ENCODE measurements at places on chromosomes 7 and 10. TPM values are rescaled to one million over a fixed set of nuclear protein-coding genes. Genes with fewer than 3 reads are reported as not detected.

DNA sequence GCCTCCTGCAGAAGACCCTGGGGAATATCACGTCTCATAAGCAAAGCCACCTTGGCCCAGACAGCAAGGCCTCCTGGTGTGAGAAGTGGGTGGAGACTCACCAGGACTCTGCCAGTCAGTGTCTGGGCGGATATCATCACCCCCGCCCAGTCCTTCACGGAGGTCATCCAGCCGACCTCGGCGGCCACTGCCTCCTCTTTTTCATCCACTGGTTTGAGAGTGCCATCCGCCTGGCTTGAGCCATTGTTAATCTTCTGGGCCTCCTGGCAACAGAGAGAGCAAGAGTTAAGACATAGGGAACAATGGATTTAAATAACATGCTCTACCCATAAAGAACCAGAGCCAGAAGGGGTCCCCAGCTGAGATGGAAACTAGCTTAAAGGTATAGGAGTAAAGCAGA is 233.8 kb downstream of the KCNMA1 start:
- H3K4me3 ChIP-seq, result no peak overlapping the region
- no peaks in the 10 kb centered on the region for H3K27me3 ChIP-seq
- DNase-seq, result no peak
- peaks cover 17% of the 10 kb centered on the region for H3K4me1 ChIP-seq

DNA sequence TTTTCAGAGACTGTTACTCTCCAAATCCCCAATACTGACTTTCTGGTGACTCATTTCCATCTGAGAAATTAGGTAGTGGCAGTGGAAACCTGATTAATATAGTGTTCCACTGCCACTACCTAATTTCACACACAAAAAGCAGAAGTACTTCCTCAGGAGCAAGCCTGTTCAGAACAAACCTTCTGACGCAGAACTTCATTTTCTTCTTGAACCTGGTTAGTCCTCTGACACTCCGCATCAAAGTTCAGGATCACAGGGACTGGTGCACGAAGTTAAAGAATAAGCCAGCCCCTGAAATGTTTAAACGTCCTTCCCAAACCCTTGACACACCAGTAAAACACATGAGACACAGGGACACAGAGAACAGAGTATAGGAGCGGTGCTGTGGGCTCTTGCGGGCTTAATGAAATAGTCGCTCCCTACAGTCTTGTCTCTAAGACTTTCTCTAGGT is 4.4 kb downstream of the WDR91 start:
- no peak overlapping the region for H3K4me3 ChIP-seq
- DNase-seq, result no peak
- H3K4me1 ChIP-seq, result peaks cover 10% of the 10 kb centered on the region
- H3K27me3 ChIP-seq, result no peaks in the 10 kb centered on the region
- no peak overlapping the region for H3K27ac ChIP-seq

- H3K36me3 ChIP-seq, result no peaks in the 10 kb centered on the region
- no peak overlapping the region for H3K4me3 ChIP-seq
- H3K27me3 ChIP-seq, result no peaks in the 10 kb centered on the region
- H3K27ac ChIP-seq, result no peak overlapping the region
- no peak for DNase-seq
- no peaks in the 10 kb centered on the region for H3K4me1 ChIP-seq
Observed at GRCh38 chr7:65471587-65471986, 97.9 kb downstream of the ZNF92 start.

Gene SPDYE5
- total RNA-seq, result 0.11 TPM

GRCh38 chr10:129971381-129972144 is 7.5 kb upstream of the EBF3 start:
- H3K27me3 ChIP-seq, result peaks cover 79% of the 10 kb centered on the region
- H3K36me3 ChIP-seq, result no peaks in the 10 kb centered on the region
- peak; percentile 88 for DNase-seq
- H3K27ac ChIP-seq, result no peak overlapping the region

DNA sequence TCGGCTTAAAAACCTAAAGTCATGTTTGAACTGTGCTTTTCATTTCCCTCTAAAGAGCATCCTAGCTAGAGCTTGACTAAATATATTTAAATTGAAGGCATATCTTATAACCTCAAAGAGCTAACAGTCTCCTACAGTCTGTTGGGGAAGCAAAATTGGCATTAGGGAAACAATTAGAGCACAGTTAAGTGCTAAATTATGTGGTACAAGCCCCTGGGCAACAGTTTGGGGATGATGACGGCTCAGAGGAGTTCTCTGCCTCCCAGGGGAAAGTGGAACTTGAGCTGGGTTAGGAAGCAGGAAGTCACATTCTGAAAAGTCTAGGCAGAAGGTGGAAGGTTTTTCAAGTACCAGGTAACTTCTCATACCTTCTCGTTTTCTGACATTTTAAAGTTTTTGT is 18.6 kb upstream of the GOT1 start:
- H3K4me3 ChIP-seq, result no peak overlapping the region

Gene DNAJC2
- 22.5 TPM for total RNA-seq

- H3K4me1 ChIP-seq, result no peaks in the 10 kb centered on the region
- no peaks in the 10 kb centered on the region for H3K27me3 ChIP-seq
- DNase-seq, result no peak
- no peak overlapping the region for H3K27ac ChIP-seq
Observed at GRCh38 chr10:77801474-77802161, 124.9 kb downstream of the DLG5 start.

GRCh38 chr7:86012971-86013370 is 630.7 kb upstream of the GRM3 start:
- no peaks in the 10 kb centered on the region for H3K36me3 ChIP-seq
- no peak for DNase-seq
- no peaks in the 10 kb centered on the region for H3K4me1 ChIP-seq
- H3K27ac ChIP-seq, result no peak overlapping the region

DNA sequence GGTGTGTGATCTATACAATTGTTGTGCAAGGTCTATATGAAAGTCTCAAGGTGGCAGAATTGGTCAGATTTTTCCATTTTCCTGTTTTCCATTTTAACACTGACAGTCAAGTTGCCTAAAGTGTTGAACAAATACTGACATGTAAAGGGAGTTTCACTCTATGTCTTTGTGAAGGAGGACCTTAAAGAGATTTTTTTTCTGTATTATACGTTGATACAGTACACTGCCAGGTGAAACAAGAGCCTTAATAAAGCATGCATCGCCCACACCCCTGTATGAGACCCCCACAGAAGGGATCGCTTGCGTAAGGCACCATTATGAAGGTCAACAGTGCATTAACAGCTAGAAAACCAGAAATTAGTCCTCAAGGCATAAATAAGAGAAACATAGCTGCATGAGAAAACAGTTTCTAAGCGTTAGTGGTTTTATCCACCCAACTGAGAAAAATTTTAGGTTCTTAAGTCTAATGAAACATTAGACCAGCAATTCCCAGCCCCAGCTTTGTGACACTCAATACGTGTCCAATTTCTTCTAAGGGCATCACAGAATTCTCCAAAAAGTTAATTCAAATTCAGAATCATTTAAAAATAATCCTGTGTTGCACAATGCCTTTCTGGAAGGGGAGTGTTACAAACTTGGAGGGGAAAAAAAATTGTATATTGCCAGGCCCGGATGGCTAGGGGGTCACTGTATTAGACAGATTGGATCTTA is 6.9 kb downstream of the KLF6 start:
- peaks cover 36% of the 10 kb centered on the region for H3K36me3 ChIP-seq
- H3K27ac ChIP-seq, result peak overlapping the region; percentile 52
- no peak overlapping the region for H3K4me3 ChIP-seq

- DNase-seq, result no peak
- H3K4me3 ChIP-seq, result no peak overlapping the region
- no peaks in the 10 kb centered on the region for H3K4me1 ChIP-seq
- no peak overlapping the region for H3K27ac ChIP-seq
- no peaks in the 10 kb centered on the region for H3K27me3 ChIP-seq
Observed at GRCh38 chr7:123961771-123962170, 36.7 kb downstream of the SPAM1 start.

Gene ELOVL3
- total RNA-seq, result 0.50 TPM

DNA sequence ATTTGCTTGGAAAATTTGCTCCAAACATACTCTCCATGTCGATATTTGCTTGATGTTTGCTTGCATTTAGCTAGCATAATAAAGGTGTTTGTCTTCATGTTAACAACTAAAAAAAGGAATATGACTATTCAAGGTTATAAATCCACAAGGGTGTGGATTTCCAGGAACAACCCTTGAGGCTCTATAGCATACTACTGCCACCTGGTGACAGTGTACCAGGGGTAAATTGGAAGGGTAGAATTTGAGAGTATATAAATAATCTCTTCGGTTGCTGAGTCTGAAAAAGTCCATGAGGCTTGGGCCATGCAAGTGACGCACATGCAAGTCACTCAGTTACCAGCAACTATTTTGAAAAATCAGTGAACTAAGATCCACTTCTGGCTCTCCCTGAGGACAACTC is 68.4 kb downstream of the SLIT1 start:
- peaks cover 38% of the 10 kb centered on the region for H3K36me3 ChIP-seq
- peaks cover 30% of the 10 kb centered on the region for H3K4me1 ChIP-seq
- no peaks in the 10 kb centered on the region for H3K27me3 ChIP-seq
- H3K4me3 ChIP-seq, result no peak overlapping the region
- no peak for DNase-seq

DNA sequence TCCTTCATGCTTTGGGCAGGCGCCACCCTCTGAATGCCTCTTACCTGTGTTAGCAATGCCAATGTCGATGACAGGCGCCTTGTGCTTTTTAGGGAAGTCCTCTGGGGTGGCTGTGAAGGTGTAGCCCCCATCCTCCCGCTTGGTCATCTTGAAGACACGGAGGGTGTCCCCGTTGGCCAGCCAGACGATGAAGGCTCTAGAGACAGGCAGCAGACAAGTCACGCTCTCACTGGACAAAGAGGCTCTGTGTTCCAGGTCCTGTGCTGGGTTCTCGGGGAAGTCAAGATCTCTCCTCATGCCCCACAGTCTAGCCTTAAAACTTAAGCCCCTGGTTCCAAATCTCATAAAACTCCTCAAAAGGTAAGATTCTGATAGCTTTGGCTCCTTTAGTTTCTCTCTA is 5.1 kb downstream of the TBL2 start:
- H3K27ac ChIP-seq, result no peak overlapping the region
- H3K27me3 ChIP-seq, result no peaks in the 10 kb centered on the region
- peaks cover 15% of the 10 kb centered on the region for H3K4me1 ChIP-seq
- no peak for DNase-seq
- H3K4me3 ChIP-seq, result no peak overlapping the region

DNA sequence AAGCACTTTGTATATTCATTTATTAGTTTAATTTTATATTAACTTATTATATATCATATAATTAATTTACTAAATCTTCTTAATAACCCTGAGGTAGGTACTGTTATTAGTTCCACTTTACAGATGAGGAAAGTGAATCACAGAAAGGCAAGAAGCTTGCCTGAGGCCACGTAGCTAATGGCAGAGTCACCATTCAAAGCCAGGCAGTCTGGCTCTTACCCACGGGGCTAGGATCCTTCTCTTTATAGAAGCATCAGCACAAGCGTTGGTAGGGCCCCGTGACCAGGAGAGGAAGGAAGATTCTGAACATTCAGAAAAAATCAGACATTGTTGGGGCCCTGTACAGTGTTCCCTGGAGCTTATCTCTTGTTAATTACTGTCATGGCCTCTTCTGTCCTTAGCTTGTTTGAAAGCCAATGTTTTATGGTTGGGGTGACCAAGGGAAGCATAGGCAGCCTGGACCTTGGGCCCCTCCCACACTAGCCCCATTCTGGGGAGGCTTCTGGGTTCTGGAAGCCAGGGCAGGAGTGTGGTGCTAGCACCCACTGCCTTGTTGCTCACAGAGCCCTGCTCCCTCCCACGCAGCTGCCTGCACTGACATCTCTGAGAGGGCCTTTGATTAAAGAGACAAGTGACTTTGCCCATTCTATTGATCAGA is 31.1 kb upstream of the SLF2 start:
- no peaks in the 10 kb centered on the region for H3K27me3 ChIP-seq
- H3K4me3 ChIP-seq, result no peak overlapping the region
- DNase-seq, result no peak
- H3K4me1 ChIP-seq, result peaks cover 47% of the 10 kb centered on the region
- H3K27ac ChIP-seq, result peak overlapping the region; percentile 55
- no peaks in the 10 kb centered on the region for H3K36me3 ChIP-seq

GRCh38 chr10:91813251-91813650 is 15.0 kb downstream of the TNKS2 start:
- no peak overlapping the region for H3K4me3 ChIP-seq
- H3K4me1 ChIP-seq, result no peaks in the 10 kb centered on the region
- no peak for DNase-seq
- no peak overlapping the region for H3K27ac ChIP-seq

DNA sequence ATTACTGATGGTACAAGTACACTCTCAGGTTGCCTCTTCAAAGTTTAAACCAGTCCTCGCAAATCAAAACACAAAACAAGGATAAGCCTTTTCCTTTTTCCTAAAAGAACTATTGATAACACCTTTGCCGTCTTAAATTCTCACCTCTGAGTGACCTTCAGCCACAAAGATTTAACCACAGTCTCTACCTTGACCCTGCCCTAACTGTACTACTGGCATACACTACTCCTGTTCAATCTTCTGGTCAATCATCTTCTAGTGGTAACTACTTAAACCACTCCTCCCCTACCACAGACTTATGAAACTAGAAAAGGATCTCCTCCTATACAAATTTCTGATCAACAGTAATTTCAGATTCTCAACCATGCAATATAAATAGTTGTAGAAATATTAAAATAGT is 15.1 kb downstream of the UPF2 start:
- H3K4me1 ChIP-seq, result no peaks in the 10 kb centered on the region
- no peak overlapping the region for H3K4me3 ChIP-seq
- no peaks in the 10 kb centered on the region for H3K27me3 ChIP-seq
- DNase-seq, result no peak
- H3K27ac ChIP-seq, result no peak overlapping the region

DNA sequence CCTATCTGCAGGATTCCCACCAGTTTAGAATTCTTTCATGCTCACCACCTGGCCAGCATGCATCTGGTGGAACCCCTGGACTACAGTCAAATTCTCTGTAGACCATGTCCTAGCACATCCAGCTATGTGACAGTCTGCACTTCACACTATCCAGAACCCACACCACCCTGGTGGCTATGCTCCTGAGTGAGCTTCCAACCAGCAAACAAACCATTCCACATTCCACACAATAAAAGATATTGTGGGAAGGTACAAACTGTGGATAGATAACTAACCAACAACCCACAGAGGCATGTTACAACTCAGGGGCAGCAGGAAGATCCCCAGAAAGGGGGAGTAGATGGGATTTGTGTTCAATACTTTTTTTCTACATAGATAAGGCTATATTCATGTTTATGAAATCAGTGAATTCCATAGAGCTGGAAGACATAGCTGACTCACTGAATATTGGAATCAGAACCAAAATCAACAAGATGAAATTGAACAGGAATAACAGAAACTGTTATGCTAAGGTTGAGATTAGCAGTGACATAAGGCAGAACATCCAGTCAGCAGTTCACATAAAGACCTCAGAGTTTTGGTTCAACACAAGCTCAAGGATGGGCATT is 72.5 kb downstream of the LRRC17 start:
- H3K27me3 ChIP-seq, result no peaks in the 10 kb centered on the region
- no peak overlapping the region for H3K4me3 ChIP-seq
- no peak overlapping the region for H3K27ac ChIP-seq
- H3K4me1 ChIP-seq, result no peaks in the 10 kb centered on the region

GRCh38 chr7:38127216-38128207 is 50.5 kb upstream of the STARD3NL start:
- H3K4me1 ChIP-seq, result no peaks in the 10 kb centered on the region
- no peak overlapping the region for H3K4me3 ChIP-seq
- H3K27me3 ChIP-seq, result no peaks in the 10 kb centered on the region
- H3K36me3 ChIP-seq, result no peaks in the 10 kb centered on the region

Data from spinal cord (tissue), 10 donors.